Fibroblast of villous mesenchyme (primary cell): ENCODE measurements at places on chromosomes 7 and 10.
A peak's percentile ranks its signal among the peaks of the same experiment; 100 is the strongest.

DNA sequence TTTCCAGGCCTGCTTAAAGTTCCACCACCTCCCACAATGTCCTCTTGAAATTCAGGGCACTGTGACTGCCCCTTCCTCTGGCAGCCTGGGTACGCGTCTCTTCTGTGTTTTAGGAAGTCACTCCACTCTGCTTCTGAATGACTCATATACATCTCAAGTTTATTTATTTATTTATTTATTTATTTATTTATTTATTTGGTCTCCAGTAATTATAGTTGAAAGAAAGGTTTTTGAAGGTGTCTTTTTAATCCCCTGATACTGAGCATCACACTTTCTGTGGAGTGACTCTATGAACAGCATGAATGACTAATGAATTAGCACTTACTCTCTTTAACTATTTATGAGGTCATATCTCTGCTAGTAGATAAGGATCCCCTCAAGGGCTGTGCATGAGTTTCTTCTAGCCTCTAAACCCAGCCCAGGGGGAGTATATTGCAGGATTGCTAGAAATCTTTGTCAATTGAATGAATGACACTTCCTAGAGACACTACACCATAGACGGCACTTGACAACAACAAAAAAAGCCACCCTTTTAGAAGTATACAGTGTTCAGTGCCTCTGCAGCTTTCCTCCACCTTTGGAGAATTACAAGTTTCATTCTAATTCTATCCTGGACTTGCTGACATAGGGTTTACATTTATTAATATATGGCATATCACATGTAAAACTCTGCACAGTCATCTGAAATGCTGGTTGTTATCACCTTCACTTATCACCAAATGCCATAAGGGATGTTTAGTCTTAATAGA is 2.1 kb downstream of the MACC1 start:
- DNase-seq, result no peak

- DNase-seq, result no peak
Observed at GRCh38 chr7:73823873-73824592, 6.8 kb upstream of the CLDN4 start.

GRCh38 chr7:80218723-80219122 is 84.1 kb downstream of the GNAI1 start:
- peak; percentile 48 for DNase-seq

GRCh38 chr7:95411036-95411435 is 14.9 kb upstream of the PON3 start:
- DNase-seq, result no peak

GRCh38 chr7:64183827-64184372 is 23.1 kb upstream of the ZNF735 start:
- no peak for DNase-seq

DNA sequence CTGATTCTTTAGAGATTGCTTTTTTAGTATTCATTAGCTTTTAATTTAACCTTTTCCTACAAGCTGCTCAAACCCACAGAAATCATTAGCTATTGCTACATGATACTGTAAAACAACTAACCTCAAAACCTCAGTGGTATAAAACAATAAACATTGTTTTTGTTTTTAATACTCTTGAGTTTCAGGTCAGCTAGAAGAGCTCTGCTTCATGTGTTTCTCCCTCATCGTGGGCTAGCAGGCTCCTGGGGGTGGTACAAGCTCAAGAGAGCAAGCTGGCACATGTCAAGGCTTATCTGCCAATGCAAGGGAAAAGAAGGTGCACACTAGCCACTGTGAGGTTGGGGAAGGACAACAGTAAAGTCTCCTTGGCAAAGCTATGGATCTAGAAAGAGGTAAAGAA is 232.9 kb upstream of the PHF14 start:
- no peak for DNase-seq

DNA sequence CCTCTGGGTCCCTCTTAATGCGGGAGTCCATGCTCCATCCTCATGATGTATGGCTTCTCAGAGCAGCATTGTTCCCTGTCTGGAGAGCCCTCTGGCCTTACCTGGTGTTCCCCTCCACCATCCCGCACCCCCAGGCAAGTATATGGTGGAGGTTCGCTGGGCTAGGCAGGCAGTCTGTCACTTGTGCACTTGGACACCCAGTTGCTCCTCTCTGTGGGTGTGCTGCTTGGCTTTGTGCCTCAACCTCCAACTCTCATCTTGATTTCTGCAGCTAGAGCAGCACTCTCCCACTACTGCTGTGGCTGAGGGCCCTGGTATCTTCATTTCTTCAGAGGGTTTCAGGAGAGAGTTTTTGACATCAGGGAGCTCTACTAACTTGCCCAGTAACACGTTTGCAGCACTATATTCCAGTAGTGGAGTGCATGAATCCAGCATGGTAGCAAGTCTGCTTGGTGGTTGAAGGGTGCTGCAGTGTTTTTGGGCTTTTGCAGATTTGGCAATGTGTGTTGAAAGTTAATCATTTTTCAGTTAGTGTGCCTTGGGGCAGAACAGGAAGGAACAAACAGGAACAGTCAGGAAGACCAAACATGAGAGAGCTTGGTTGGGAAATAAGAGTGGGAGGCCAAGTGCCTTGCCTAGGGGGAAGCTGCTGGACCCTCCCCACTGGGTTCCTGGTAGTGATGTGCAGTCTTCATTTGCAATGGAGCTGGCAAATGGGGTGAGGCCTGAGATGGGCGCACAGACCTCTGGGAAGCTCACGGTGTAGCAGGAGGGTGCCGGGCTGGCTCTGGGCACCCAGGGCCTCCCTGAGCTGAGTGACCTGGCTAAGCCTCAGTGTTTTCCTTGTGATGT is 37.4 kb downstream of the TSPAN14 start:
- no peak for DNase-seq

DNA sequence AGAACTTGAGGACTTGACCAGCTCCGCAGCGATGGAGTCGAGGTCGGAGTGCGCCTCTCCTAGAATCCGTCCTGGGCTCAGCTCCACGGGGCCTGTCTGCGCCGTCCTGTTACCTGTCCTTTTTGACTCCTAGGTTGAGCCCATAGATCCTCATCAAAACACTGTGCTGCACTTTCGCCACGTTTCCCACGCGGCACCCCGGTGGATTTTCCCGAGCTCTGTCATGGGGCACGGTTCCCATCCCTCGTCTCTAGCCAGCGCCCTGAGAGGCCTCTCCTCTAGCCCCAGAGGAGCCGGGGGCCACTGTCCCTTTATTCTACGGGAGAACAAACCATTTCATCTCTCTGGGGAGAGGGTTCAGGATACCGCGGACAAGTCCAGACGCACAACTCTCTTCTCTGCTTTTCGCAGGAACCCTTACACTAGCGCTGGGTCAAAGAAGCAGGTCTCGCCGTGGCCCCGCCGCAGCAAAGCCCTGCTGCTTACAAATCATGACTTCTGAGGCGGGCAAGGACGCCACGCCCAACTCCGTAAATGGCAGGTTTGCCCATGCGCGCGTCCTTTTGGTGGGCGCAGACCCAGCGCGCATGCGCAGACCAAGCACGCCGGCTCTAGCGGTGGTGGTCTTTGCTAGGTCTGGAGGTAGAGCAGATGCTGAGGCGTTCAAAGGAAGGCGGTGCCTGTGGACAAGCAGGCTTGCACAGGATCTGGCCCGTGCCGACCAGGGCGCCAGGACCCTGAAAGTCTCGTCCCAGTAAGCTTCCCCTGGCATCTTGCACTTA is 10.3 kb upstream of the ANKRD7 start:
- DNase-seq, result peak; percentile 75

GRCh38 chr10:129937351-129937751 is 26.7 kb downstream of the EBF3 start:
- DNase-seq, result no peak

DNA sequence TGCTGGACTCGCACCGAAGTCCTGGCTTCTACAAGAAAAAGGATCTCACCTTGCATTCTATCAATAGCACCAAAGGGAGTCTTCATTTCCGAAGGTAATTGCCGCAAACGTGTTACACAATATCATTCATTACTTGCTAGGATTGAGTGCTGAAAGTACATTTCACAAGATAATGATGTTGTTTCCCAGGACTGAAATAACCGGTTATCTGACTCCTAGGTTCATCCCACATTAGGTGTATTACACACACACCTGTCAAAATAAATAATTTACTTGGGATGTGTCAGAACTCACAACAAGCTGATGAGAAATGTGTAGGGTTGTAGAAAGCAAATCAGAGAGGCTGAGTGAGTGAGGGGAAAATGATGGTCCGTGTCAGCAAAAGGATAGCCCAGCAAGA is 219.4 kb upstream of the RHOBTB1 start:
- no peak for DNase-seq

DNA sequence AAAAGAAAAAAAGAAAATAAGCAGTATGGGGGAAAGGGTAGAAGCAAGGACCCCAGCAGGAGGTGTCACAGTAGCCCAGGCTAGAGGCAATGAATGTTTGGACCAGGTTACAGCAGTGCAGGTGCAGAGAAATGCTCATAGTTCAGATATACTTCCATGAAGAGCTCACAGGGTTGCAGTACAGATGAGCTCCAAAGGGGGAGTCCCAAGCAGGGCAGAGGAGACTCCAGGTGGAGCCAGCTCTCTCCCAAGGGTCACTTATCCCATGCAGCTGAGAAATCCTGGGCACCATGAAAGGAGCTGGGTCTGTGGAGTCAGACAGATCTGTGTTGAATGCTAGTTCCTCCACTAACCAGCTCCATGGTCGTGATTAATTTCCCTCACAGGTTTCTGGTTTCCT is 174.9 kb downstream of the C7orf25 start:
- no peak for DNase-seq

GRCh38 chr7:70456719-70457118 is 675.2 kb upstream of the GALNT17 start:
- DNase-seq, result no peak

- DNase-seq, result peak; percentile 89
Observed at GRCh38 chr7:117092785-117093184, 139.5 kb downstream of the ST7 start.
